Stimulated activated CD4-positive, alpha-beta T cell treated with anti-CD3 and anti-CD28 coated beads, Interleukin-2, amount 100 ng/mL, for 24 hours (primary cell): ENCODE measurements at places on chromosomes 16 and 17.

DNA sequence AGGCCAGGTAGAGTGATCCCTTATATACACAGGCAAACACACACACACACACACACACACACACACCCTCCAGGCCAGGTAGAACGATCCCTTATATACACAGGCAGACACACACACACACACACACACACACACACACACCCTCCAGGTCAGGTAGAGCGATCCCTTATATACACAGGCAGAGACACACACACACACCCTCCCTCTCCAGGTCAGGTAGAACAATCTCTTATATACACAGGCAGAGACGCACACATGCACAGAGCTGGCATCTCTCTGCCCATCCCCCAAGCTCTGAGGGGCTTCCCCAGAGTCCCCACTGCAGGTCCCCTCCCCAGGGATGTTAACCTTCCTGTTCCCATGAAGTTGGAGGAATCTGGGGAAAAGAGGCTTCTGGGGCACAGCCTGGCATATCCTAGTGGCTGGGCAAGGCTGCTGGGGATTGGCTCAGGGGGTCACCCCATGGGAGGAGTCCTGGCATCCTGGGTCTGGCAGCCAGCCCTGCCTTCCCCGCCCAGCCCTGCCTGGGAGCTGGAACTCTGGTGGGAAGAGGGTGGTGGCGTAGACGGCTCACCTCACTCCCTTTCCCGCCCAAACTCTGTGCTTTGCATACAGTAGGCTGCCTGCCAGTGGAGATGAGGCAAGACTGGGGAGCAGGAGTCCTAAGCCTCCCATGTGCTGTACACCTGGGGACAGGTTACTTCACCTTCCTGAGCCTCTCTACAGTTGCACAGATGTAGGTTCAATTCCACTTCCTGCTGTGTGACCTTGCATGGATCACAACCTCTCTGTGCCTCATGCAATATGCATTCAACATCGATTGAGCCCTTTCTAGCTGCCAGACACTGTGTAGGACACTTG is 41.8 kb downstream of the TEKT5 start:
- DNase-seq: no peak

DNA sequence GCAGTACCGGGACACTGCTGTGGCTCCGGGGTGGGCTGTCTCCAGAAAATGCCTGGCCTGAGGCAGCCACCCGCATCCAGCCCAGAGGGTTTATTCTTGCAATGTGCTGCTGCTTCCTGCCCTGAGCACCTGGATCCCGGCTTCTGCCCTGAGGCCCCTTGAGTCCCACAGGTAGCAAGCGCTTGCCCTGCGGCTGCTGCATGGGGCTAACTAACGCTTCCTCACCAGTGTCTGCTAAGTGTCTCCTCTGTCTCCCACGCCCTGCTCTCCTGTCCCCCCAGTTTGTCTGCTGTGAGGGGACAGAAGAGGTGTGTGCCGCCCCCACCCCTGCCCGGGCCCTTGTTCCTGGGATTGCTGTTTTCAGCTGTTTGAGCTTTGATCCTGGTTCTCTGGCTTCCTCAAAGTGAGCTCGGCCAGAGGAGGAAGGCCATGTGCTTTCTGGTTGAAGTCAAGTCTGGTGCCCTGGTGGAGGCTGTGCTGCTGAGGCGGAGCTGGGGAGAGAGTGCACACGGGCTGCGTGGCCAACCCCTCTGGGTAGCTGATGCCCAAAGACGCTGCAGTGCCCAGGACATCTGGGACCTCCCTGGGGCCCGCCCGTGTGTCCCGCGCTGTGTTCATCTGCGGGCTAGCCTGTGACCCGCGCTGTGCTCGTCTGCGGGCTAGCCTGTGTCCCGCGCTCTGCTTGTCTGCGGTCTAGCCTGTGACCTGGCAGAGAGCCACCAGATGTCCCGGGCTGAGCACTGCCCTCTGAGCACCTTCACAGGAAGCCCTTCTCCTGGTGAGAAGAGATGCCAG is 12.9 kb downstream of the STH start:
- DNase-seq: no peak

DNA sequence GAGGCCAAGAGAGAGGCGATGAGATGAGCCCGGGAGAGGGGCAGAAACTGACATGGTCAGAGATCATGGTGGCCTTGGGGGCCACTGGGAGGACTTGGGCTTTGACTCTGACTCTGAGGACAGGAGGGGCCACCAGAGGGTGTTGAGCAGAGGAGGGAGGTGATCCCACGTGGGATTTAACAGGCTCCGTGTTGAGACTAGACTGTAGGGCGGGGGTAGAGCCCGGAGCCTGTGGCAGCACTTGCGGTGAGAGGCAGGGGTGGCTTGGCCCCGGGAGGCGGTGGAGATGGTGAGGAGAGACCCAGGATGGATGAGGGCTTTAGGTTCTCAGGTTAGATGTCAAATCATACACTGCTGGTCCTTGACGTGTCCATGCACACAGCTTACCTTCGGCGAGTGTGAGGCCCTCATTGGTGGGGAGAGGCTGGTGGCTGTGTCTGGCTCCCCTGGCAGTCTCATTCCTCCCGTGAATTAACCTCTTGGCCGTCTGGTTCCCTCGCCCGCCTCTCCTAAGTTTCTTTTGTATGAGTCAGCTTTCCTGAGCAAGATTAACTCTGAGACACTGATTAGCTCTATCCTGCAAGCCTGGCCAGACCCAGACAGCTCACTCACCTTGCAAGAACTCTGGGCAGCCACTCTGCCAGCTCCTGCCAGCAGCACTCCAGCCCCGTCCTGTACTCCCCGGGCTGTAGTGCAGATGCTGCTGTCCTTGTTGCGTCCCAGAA is 39.7 kb downstream of the VPS35L start:
- DNase-seq: no peak

- DNase-seq: no peak
These were observed 2.3 kb downstream of the RND2 start for GRCh38 chr17:43027091-43028032.

- no peak for DNase-seq
These were observed 10.3 kb upstream of the TNS4 start for GRCh38 chr17:40511667-40512220.

GRCh38 chr16:87186446-87186845 is 130.7 kb downstream of the C16orf95 start:
- no peak for DNase-seq

DNA sequence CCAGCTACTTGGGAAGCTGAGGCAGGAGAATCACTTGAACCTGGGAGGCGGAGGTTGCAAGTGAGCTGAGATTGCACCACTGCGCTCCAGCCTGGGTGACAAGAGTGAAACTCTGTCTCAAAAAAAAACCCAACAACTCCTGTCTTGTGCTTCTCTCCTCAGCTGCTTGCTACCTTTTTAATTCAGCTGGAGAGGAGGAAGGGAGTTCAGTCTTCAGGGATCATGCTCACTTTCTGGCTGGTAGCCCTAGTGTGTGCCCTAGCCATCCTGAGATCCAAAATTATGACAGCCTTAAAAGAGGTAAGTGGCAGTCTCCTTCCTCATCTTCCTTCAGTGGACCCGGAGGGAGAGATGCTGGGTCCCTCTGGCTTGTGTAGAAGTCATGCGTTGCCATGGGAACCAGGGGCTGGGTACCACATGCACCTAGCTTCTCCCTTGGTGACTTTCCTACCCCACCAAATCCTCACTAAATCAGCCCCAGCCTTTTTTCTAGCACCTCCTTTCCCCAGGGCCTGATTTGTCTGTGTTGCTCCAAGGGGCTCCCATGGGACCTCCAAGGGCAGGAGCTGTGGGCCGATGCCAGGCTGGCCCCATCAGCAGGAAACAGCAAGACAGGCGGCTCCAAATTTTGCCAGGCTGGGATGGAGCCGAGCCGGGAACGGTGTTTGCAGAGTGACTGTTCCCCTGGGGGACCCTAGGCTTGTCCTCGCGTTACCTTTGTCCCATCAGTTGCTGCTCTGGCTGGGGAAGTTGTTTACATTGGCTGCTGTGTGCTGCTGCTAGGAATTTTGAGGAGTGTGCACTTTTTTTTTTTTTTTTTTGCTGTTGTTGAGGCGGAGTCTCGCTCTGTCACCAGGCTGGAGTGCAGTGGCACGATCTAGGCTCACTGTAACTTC is 65.2 kb downstream of the ABCC1 start:
- no peak for DNase-seq

DNA sequence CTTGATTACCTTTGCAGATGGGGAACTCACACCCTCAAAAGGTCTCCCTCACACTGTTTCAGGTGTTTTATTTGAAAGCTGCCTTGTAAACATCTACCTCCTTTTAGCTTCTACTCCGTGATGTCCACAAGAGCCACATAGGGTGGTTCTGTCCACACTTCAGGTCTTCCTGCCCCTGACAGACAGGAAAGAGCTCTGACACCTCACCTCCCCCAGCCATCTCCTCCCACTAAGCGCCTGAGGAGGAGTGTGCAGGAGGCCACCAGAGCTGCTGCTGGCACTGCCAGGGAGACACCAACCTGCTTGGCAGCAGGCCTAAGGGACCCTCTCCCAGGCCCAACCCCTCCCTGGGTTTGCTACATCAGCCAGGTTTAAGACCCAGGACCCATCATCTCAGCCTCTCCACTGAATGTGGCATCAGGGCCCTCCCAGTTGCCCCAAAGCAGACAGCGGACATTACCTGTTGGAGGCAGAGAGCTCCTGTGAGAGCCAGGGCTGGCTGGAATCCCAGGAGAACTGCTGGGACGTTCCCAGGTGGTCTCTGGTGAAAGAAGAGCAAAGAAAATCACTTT is 76.4 kb upstream of the RCVRN start:
- DNase-seq: no peak

- no peak for DNase-seq
These were observed 140.9 kb downstream of the CCT6B start for GRCh38 chr17:34820248-34820801.

- DNase-seq: no peak
These were observed 276.2 kb upstream of the IRX5 start for GRCh38 chr16:54654429-54654828.

GRCh38 chr16:55728797-55729196 is 73.0 kb downstream of the SLC6A2 start:
- no peak for DNase-seq

DNA sequence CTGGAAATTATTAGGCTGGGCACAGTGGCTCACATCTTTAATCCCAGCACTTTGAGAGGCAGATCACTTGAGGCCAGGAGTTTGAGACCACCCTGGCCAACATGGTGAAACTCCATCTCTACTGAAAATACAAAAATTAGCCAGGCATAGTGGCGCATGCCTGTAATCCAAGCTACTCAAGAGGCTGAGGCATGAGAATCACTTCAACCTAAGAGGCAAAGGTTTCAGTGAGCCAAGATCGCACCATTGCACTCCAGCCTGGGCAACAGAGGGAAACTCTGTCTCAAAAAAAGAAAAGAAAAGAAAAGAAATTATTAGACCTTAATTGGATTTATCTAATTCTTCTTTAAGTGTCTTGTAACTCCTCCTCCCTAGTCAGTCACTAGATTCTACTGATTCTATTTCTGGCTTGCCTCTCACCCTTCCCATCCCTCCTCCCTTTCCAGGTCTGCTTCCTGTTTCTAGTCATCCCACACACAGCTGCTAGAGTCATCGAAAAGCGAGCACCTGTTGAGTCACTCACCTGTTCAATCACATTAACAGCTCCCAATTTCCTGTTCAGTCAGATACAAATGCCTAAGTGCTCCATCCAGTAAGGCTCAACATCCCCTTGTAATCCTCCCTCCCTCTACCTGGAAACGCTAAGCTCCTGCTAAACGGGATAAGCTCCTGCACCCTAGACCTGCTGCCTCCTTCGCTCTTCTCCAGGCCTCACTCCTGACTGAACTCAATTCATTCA is 34.6 kb downstream of the ERN1 start:
- DNase-seq: no peak

- no peak for DNase-seq
These were observed at the start of gene SLC5A10 for GRCh38 chr17:18951941-18952842. Gene SLC5A10, plus strand, starts transcription at chr17:18952165. Its CDS starts 41 bp downstream, at chr17:18952206.

GRCh38 chr17:80272366-80272765 is 11.7 kb downstream of the RNF213 start:
- no peak for DNase-seq

GRCh38 chr16:1053121-1053521 is 19.4 kb upstream of the SSTR5 start:
- no peak for DNase-seq

DNA sequence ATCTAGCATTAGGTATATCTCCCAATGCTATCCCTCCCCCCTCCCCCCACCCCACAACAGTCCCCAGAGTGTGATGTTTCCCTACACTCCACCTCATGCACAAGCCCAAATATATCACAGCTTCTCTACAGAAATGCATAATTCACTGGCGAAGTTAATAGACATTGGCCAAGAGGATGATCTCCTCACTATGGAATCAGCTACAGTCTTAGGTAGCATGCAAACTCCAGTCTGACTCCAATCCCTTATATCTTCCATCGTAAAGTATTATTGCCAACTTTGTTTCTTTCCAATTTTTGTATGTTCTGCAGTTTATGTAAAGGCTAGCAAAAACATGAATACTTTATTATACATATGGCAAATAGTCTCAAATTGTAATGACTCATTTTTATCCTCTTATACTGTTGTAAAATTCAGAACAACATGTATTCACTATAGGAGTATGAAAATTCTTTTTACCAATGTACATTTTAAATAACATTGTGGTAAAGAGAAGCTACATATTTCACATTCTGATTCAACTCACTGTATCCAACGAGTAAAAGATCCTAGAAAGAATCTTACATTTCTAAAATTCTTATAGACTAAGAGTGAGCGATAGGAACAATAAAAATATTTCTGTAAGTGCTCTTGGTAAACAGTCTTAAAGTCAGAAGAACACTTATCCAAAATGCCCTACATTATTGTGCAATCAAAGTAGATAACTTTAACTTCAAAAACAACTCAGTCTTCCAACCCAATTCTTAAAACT is 871 bp downstream of the ABCA8 start:
- no peak for DNase-seq
